ENCODE measurements at places on chromosomes 3 and 15.

GRCh38 chr3:105865016-105865623, 3.7 kb downstream of the CBLB start:
- DNase-seq, result no peak

- no peak for DNase-seq
Observed at GRCh38 chr3:168914662-168915061, 748.9 kb downstream of the MECOM start.

- DNase-seq, result no peak
Observed at GRCh38 chr3:150515210-150515609, 31.1 kb downstream of the SERP1 start.

- DNase-seq, result no peak
Observed at GRCh38 chr3:188946351-188947240, 225.2 kb upstream of the TPRG1 start.

- no peak for DNase-seq
Observed at GRCh38 chr3:53225181-53225580, 30.6 kb downstream of the TKT start.

GRCh38 chr3:124413989-124414598, 316.2 kb upstream of the UMPS start:
- no peak for DNase-seq

GRCh38 chr15:40105517-40106202, 3.0 kb downstream of the BMF start:
- DNase-seq, result no peak

GRCh38 chr15:80403712-80404056, 498 bp upstream of the ARNT2 start:
- peak; percentile 46 for DNase-seq

DNA sequence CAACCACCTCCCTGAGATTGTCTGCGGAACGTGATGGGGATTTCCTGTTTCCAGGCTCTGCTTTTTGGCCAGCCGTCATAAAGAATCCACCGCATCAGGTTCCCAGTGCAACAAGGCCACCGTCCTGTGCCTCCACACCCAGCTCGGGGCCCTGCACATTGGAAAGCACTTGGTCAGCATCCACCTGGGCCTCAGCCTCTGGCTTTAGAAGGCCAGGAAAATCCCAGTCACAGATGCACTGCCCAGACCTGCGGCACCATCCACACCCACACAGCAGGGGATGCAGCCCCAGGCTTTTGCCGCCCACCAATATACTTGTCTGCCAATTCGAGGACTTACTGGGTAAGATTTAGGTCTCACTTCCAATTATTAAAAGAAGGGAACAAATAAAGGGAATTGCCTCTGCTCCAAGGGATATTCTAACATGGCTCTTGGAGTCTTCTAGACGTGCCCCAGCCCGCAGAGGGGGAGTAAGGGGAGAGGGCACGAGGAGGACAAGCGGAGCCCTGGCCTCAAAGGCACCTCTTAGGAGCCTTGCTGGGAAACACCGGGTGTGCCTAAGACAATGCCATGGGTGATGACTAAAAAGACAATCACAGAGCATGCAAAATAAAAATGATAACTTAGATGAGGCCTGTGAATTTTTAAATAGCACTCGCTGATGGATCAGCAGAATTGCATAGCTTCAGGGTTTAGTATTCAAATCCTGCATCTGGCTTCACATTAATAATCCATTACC, 169.2 kb downstream of the FOXP1 start:
- DNase-seq, result no peak

GRCh38 chr3:103499967-103500366, 1065.2 kb downstream of the ZPLD1 start:
- no peak for DNase-seq

DNA sequence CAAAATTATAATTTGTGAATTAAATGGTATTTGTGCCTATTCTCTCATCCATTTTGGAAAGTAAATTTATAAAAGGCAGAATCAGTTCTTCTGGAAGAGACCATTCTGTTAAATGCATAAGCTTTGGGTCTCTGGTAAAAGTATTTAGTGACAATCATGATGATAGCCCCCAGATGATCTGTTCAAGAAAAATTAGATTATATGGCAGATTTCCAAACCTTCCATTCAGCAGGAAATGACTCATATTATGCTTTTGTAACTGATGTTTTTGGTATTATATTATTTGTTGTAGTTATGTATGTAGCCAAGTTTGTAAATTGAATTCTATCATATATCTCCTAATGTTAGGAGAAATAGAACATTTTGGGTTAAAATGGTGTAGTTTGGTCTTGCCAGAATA, 340.8 kb upstream of the DPH6 start:
- no peak for DNase-seq

DNA sequence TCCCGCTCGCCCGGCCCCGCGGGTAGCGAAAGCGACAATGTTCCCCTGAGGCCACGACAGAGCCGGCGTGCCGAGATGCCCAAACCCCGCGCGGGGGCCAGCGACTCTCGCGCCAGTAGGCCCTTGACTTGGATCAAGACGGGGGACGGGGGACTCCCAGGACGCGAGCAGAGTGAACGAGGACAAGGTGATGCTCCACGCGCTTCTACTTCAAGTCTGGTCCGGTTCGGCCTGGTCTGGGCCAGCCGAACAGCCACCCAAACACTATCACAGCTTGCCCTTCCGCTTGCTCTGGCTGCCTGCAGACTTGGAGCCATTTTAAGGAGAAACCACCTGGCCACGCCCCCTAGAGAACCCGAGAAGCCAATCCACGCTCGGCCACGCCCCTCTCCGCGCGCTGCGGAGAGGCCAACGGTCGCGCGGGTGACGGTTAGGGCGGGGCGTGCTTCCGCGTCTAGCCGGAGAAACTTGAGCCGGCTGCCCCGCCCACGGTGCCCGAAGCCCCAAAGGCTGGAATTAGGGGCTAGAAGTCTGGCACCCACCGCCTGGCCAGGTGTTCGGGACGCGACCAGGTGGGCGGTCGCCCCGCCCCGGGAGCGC, 608 bp upstream of the NDUFAF3 start:
- DNase-seq, result peak; percentile 97

GRCh38 chr3:139916271-139916670, 18.7 kb upstream of the CLSTN2 start:
- no peak for DNase-seq

DNA sequence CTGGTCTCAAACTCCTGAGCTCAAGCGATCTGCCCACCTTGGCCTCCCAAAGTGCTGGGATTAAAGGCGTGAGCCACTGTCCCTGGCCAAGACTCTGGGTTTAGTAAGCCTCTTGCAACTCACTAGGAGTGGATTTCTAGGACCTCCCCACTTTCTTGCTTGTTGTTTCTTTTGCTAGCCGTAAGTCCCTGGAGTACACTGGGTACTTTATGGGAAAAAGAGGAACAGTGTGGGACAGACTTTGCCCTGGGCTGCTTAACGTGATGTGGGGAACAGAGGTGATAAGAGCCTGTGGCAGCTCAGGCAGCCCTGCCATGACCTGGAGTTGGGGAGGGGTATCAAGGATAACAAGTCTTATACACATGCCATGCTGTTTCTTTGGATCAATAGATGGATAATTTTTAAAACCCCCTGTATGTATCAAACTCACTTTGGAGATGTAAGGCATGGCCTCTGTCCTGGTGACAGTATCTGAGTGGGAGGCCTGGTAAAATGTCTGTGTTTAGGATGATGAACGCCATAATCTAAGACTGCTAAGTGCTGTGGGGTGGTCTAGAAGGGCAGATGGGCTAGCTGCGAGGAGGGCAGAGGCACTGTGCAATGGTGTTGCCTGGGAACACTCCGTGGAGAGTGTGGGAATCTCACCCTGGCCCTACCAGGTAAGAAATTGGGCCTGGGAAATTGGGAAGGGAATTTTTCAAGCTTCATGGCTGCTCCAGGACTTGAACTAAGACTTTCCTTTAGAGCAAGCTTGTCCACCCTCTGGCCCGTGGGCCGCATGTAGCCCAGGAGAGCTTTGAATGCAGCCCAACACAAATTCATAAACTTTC, 54.8 kb downstream of the SMAD3 start:
- DNase-seq, result no peak

DNA sequence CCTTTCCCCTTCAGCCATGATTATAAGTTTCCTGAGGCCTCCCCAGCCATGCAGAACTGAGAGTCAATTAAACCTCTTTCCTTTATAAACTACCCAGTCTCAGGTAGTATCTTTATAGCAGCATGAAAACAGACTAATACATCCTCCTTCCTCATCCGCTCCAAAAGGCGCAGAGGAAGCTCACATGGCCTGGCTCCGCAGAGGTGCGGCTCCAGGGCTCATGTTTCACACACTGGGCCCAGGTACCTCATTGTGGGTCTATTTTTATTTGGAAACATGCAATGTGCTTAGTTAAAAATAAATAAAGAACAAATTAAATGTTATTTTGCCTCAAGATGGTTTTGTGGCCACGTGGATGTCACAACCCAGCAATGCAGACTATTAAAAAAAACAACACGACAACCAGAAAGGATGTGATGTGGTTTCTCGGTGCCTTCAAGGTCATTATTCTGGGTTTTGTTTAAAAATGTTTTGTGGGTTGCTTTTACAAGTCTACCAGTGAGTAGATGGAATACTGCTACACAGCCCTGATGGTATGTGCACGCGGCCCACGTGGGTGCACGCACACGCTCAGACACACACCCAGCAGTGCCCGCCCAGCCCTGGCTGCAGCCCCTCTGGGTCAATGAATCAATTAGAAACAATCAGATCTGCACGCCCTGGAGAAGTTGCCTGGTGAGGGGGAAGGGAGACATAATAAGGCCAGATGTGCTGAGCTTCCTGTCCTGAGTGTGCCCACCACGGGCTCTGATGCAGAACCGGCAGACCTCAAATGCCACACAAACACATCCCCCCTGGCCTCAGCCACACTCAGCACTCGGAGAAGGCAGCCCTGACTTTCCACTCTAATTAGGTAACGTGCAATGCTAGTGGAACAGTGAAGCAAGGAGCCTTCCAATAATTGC, 140.1 kb downstream of the ADAMTS17 start:
- no peak for DNase-seq

- no peak for DNase-seq
Observed at GRCh38 chr3:25009665-25010064, 418.4 kb upstream of the RARB start.

GRCh38 chr3:129622226-129622874, 15.9 kb upstream of the PLXND1 start:
- no peak for DNase-seq

- no peak for DNase-seq
Observed at GRCh38 chr15:68410466-68411342, 21.3 kb downstream of the ITGA11 start.

DNA sequence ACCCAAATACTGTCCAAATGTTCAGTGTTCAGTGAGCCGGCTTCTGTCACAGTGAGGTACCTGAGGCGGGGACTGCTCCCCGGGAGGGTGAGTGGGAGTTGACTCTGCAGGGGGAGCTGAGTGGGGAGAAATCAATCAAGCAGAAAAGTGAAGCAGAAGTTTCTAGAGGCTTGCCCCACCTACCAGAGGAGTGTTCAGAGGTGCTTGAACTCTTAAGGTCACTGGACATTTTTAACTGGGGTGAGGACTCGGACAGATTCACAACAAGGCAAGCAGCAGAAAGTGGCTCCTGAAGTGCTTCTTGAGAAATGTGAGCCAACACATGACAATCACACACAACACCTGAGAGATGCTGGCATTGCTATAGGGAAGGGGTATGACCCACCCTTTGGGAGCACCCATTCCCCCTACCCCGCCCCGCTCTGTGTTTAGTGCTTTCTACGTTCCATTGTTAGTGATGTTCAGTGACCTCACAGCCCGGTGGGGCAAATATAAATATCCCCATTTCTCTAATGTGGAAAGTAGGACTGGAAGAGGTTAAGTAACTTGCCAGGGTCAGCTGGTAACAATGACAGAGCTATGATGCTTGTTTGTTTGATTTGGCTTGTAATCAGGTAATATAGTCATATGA, 48.6 kb upstream of the AKAP13 start:
- no peak for DNase-seq

- DNase-seq, result no peak
Observed at GRCh38 chr3:87351937-87352336, 75.6 kb upstream of the POU1F1 start.

GRCh38 chr3:165895919-165896318, 58.7 kb upstream of the BCHE start:
- peak; percentile 34 for DNase-seq

DNA sequence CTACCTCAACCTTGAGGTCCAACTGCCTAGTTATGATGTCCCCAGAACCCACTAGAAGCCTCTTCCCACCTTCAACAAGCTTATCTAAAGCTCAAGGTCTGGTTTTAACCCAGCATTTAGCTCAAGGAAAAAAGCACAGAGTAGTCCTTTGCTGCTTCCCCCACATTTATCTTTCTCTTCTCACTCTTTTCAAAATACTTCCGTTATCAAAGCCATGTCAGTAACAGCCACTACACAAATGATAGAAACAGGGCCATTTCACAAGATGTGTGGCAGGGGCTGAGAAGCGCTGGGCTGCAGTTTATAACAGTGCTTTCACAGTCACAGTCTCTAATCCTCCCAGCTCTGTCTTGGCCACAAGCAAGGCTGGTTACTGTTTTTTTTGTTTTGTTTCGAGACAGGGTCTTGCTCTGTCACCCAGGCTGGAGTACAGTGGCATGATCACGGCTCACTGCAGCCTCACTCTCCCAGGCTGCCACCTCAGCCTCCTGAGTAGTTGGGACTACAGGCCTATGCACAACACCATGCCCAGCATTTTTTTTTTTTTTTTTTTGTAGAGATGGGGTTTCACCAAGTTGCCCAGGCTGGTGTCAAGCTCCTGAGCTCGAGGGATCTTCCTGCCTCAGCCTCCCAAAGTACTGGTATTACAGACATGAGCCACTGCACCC, 218.8 kb downstream of the OSBPL10 start:
- no peak for DNase-seq

DNA sequence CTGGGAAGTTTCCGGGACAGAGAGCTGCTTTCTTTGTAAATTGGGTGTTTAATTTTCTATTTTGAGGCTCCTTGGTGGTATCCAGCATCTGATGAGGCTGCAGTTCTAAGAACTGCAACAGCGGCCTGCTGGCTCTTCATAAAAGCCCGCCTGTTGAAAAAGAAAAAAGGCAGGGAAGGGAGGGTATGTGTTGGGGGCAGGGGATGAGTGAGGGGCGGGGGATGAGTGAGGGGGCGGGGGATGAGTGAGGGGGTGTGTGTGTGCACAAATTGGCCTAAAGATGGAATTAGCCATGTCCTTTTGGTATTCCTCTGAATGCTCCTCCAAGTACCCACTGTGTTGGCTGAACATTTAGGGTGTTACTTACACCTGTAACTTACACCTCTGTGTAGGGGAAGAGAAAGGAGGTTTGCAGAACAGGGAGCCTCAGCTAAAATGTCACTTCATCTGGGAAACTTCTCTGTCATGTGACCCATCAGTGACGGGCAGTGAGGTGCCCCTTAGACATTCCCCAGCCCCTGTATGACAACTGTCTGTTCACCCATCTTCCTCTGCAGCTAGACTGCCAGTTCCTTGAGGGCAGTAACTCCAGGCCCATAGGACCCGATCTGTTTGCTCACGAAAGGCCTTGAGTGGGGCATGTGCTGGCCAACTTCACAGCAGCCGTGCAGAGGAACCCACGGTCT, 57.6 kb downstream of the LRIG1 start:
- no peak for DNase-seq
